ENCODE measurements at places on chromosomes 2 and 18.

DNA sequence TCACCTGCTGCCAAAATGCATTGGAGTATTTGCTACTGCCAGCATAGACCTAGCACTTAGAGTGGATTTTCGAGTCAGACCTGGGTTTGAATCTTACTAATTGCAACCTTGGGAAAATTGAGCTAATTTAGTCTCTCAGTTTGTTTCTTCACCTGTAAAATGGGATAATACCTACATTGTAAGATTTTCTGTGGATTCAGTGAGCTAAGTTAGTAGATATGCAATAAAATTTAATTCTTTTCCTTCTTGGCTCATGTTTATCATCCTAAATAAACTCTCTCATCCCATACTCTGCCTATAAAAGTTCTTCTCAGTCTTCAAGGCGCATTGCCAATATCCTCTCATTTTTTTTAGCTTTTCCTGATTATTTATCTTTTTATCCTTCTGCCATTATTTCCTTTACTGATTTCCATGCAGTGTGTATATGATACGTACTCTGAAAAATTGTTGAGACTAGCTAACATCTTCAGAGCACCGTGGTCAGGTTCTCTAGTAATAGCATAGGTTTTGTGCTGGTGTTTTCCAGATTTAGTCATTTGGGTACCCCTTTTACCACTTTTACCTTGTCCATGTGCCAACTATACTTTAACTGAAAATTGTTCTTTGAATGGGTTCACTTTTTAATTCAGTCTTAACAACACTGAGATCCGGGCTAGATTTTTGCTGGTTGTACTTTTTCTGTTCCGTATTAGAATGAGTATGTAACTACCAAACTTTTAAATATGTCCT, 7.3 kb downstream of the CEP192 start:
- DNase-seq, result no peak

- DNase-seq, result no peak
These were observed 10.0 kb downstream of the GALNT5 start for GRCh38 chr2:157267476-157267875.

- no peak for DNase-seq
These were observed 113.1 kb downstream of the UXS1 start for GRCh38 chr2:106080959-106081358.

GRCh38 chr2:165528691-165529090, 59.2 kb downstream of the CSRNP3 start:
- DNase-seq, result no peak

DNA sequence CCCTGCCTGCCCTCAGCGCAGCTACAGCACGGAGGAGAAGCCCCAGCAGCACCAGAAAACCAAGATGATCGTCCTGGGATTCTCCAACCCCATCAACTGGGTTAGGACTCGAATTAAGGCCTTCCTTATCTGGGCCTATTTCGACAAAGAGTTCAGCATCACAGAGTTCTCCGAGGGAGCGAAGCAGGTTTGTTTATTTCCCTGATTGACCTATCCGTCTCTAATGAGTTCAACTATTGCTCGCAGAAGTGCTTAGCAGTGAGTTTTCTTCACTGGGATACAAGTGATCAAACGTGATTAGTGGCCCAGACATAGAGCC, 639 bp downstream of the MAIP1 start:
- no peak for DNase-seq

DNA sequence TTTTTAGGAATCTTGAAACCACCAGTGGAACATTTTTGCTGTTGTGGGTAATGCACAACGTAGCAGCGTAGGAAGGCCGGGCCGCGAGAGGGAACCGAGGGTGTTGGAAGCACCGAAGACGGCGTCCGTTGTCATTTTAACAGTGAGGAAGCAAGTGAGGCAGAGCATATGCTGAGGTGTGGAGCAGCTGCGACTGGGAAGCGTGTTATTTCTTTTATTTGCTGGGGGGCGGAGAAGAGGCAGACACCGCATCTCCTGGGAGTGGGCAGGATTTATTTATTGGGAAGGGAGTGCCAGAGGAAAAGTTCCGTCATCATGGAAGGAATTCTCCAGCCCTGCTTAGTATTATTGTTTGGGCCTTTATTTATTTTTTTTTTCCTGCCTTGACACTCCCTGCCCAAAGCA, 232.8 kb downstream of the KLHL29 start:
- DNase-seq, result no peak

DNA sequence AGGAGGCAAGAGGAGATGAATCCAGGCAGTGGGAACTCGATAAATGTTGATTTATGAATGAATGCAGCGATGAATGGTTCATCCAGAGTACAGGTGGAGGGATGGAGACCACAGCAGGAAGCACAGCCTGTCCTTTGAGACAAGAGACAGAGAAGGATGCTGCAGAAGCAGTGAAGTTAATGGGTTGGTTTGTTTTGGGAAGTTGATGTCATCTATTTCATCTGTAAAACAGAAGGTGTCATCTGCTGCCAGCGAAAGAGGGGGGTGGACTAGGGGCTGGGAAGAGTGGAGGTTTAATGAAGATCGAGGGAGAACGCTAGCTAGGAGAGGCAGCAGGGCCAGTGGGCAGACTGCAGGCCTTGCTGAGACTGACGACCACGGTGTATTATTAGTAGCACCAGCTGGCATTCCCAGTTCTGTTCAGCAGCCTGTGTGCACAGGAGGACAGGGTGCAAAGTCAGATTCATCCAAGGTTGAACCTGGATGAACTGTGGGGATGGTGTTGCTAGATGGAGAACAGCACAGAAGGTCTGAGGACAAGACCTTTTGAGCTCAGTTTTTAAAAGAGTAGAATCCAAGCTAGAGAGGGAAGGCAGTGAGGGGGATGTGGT, 120.3 kb upstream of the CAPN13 start:
- DNase-seq, result no peak

- no peak for DNase-seq
These were observed 1.9 kb downstream of the CNGA3 start for GRCh38 chr2:98348066-98348561.

GRCh38 chr2:184589261-184589660, 9.1 kb upstream of the ZNF804A start:
- no peak for DNase-seq

DNA sequence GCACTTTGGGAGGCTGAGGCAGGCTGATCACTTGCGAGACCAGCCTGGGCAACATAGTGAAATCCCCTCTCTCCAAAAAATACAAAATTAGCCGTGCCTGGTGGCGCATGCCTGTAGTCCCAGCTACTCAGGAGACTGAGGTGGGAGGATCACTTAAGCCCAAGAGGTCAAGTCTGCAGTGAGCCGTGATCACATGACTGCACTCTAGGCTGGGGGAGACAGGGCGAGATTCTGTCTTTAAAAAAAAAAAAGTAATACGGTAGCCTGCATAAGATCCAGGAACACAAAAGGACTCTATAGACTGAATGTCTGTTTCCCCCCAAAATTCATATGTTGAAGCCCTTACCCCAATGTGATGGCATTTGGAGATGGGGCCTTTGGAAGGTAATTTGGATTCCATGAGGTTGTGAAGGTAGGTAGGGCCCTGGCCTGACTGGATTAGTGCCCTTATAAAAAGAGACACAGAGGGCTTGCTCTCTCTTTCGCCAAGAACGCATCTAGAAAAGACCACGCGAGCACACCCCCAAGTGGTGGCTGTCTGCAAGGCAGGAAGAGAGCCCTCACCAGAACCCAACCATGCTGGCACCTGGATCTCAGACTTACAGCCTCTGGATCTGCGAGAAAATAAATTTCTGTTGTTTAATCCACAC, 17.0 kb downstream of the MBOAT2 start:
- no peak for DNase-seq

DNA sequence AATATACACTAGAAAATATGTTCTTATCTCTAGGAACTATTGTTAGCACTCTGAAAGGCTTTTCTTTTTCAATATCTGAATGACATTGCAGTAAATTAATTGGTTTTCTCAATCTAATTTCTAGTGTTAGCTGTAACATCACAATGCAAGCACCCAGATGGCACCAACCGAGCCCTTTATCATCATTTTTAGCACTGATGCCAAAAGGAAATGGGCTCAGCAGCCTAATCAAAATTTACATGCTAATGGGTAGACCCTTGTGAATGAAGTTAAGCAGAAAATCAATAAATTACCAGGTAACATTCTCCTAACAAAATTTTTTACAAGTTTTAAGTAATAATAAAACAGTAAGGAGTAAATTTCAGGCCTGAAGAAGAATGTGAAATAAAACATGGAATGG, 53.5 kb upstream of the PGAP1 start:
- DNase-seq, result no peak

- DNase-seq, result no peak
These were observed 67.6 kb downstream of the AGAP1 start for GRCh38 chr2:235561450-235561849.

DNA sequence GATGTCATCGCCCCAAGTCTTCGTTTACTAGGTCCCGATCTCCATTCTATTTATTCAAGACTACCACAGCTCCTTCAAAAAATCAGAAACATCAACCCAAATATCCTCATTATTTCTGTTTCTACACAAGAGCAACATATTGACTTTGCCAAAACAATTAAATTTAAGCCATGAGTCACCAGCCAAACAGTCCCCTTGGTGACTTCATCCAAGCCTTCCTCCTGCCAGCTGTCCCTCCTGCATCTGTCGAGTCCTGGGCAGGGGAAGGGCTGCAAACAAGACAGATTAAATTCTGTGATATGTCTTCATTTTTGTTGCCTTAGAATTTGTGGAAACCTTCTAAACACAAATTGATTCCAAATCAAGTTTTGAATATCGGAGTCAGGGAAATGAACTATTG, 110.3 kb downstream of the SP3 start:
- no peak for DNase-seq

DNA sequence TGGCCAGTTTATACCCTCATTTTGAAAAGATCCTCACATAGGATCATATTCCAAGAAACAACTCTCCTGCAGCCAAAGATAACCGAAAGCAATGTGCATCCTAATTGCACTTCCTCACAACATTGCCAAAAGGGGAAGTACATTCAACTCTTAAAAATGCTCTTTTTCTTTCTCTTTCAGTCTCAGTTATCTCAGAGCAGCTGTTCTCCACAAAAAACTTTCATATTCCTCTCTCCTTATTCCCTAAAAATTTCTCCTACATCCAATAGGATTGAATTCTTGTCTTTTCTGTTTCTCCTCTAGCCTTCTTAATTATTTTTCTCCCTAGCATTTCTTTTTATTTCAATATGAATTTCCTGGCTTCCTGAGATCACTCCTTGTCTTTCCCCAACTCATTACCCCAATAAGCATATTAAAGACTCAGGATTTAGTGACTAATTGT, 7.4 kb upstream of the VRK2 start:
- no peak for DNase-seq

DNA sequence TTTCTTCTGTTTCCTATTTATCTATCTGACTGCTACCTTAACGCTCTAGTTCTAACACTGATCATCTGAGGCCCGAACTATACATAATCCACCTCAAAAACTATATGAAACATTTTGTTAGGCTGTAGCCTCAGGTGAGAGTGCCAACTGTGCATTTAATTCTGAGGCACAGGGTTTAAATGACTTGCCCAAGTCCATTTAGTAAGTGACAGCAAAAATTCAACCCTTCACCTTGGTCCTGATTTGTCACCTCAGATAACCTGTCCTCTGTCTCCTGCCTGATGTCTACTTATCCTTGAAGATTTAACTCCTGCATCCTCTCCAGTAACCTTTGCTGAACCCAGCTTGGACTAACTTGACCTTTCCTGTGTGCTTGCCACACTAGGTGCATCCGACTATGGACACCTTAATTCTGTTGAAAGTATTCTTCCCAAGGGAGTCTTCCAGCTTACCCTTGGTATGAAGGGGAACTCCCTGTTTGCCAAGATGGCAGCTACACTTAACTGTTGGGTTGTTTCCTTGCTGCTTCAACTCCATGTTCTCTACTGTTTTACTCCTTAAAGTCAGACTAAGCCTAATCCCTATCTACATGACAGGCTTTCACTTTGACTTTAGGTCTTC, 23.5 kb downstream of the CD302 start:
- DNase-seq, result no peak

DNA sequence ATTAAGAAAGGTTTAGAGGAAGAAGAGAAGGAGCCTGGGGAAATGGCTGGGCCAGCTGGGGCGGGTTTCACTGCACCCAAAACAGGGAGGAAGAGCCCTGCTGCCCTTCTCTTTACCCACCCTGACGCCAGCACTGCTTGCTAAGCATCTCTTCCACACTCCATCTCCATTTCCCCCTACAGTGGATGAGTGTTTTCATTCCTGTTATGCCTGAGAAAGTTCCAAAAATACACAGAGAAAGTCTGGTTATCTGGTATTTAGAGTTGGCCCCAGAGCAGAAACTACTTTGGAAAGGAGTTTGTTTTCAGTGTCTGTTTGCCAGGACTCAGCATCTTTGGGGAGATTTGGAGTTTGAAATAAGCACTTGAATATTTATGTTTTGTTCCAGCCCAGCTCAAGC, 451.0 kb downstream of the SLC4A3 start:
- DNase-seq, result no peak

DNA sequence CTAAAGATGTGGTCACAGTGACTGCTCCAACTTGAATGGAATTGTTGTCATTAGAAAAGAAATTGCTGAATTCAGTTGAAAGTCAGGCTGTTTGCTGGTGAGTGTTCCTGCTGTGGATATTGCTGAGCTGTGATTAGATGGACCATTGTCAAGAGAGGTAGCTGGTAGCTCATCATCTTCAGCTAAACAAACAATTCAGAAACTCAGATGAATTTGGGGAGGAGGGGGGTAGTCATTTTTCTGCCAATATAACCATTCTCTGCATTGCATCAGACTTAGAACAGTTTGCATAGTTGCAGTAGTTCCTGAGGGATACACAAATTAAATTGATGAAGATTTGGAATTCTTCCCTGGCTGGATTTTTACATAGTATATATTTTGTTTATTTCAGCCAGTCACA, 108.3 kb downstream of the MTCL1 start:
- no peak for DNase-seq

GRCh38 chr2:67560771-67561456, 163.8 kb downstream of the ETAA1 start:
- DNase-seq, result no peak

DNA sequence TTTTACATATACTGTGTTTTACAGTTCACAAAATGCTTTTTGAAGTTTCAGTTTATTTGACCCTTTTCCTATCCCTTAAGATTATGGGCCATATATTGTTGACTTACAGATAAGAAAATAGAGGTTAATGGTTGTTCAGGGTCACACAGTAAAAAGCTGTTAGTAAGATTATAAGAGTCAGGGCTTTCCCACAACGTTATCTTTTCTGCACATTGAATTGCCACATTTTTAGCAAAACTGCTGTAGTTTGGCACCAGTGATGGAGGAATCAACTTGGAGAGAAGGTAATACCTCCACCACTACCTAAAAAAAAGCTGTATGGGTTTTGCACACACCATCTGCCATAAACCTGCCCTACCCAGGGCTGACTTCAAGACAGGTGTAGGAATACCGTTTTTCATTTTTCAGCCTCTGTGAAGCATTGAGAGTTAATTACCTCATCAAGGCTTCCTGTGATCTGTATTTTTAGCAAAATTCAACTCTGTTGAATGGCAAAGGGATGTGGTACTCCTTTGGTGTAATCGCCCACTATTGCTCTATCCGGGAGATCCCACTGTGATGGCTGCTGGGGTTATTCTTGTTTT, 5.0 kb downstream of the SOWAHC start:
- no peak for DNase-seq

Measured in activated CD4-positive, alpha-beta T cell treated with anti-CD3 and anti-CD28 coated beads for 24 hours (primary cell).